T-helper 2 cell (primary cell): ENCODE measurements at places on chromosomes 11 and 22.

DNA sequence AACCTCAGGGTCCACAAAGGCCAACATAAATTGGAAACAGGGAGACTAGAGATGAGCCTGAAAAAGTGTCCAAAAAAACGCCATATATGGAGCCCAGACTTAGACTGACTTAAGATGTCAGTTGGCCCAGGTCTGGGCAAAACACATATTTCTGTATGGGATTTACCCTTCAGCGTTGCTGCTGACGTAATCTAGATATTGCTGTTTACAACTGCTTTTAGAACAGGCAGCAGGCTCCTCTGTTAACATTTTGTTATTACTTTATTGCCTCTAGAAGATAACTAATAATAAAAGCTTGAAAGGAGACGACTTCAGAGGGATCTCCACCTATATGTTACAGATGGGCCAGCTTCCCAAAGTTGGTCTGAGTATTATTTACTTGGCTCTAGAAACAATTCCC is 8.7 kb downstream of the ME3 start:
- DNase-seq = no peak

GRCh38 chr11:44065161-44065661 is 859 bp upstream of the ACCS start:
- DNase-seq = no peak

GRCh38 chr11:58513747-58514367 is 6.0 kb upstream of the OR5B21 start:
- no peak for DNase-seq

- no peak for DNase-seq
Measured at GRCh38 chr11:103671143-103671651, 365.2 kb upstream of the DDI1 start.

DNA sequence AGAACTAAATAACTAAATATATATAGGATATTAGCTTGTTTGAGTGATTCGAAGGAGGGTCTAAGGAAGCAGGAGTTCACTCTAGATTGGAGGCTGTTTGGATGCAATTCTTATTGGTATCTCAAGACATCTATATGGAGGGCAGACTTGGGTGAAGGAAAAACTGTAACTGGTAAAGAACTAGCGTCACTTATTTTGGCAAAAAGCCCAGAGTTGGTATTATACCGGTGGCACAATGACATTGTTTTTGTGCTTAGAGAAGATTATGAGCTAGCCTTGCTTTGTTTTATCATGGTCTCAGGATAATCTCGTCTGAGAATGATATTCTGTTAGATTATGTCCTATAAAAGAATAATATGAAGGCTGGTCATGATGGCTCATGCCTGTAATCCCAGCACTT is 6.0 kb upstream of the SLC35F2 start:
- no peak for DNase-seq

DNA sequence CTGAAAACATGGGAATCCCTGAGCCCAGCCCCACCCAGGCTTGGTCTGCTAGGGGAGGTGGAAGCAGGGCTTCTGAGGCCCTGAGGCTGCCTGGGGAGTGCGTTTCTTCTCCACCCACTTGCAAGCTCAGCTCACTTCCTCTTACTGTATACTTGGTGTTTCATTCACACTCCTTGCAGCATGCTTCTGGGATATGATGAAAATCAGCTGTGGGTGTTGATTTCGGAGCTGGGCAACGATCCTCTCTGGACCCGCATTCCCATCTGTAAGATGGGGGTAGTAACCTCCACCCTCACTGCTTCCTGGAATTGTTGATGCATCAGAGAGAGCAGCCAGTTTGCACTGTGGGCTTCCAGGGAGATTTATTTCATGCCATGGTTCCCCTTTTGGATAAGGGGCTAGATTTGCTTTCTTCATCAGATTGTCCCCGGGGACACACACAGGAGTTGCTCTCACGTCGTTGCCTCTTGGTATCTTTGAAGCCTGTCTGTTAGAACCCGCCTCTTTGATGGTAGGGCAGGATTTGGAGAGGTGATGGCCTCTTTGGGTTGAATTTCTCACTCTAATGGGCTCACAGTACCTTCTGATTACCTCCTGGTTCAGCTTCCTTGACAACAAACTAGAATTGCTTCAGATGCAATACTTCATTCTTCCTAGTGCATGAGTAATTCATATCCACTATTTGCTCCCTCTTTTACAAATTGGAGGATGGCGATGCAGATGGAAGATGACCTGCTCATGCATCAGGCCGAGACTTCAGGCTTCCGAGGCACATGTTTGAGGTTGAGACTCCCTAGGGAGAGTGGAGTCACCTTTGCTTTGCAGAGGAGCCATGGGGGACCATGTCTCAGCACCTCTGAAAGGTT is 40.4 kb downstream of the BCR start:
- no peak for DNase-seq

- DNase-seq = no peak
Measured at GRCh38 chr11:121356357-121356756, 63.8 kb downstream of the SC5D start.

DNA sequence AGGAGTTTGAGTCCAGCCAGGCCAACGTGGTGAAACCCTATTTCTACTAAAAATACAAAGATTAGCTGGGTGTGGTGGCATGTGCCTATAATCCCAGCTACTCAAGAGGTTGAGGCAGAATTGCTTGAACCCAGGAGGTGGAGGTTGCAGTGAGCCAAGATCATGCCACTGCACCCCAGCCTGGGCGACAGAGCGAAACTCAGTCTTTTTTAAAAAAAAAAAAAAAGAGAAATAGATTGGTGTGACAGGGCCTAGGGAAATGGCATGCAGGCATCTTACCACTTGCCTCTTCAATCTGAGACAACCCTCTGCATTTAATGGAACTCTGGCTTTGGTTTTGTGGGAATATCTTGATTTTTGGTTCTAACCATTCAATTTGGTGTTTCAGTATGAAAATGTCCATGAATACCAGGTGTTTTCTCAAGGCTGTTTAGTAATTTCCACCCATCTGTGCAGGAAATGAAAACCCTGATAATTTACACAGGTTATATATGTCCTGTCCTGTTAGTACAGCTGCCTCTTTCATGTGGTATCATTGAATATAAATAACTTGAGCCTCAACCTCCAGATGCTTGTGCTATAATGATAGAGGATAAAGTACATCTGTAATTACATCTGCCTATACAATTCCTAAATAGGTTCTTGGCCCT is 8.4 kb downstream of the XBP1 start:
- DNase-seq = peak; percentile 59
